ENCODE measurements at places on chromosomes 13 and 19.

- DNase-seq, result no peak
Observed at GRCh38 chr19:42191855-42192254, 25.6 kb downstream of the DEDD2 start.

DNA sequence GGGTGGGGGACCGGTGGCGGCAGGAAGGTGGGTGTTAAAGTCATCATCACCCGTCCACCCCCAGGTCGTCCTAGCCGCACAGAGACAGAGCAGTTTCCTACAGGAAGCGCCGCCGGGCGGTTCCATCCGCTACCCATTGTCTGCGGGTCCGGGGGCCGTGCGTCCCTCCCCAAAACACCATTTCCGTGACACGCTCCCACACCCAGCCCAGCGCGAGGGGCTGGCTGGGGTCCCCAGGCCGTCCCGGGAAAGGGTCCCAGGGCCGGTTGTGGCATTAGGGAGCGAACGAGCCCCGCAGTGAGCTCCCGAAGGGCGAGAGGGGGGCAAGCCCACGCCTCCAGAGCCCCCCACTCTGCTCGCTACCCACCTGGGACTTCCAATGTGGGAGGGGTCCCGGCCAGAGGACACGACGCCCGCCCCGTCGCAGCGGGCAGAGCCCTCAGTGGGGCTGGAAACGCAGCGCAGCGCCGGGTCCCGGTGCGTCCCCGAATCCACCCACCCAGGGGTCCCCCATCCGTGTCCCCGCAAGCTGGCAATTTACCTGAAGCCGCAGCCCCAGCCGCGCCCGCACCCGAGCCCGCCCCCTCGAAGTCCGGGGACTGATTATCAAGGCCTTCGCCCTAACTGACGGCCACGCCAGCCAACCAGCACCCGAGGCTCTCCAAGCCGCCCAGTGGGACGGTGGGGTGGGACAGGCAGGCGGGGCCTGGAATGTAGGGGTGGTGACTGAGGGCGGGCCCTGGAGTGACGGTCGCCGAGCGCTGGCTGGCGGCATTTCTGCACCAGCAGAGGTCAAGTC, at the start of gene KANK3:
KANK3 (minus strand) TSS at position 579 of the 799 bp plus-strand sequence. CDS start 5,434 bp downstream, outside the sequence.
- DNase-seq, result peak; percentile 90

DNA sequence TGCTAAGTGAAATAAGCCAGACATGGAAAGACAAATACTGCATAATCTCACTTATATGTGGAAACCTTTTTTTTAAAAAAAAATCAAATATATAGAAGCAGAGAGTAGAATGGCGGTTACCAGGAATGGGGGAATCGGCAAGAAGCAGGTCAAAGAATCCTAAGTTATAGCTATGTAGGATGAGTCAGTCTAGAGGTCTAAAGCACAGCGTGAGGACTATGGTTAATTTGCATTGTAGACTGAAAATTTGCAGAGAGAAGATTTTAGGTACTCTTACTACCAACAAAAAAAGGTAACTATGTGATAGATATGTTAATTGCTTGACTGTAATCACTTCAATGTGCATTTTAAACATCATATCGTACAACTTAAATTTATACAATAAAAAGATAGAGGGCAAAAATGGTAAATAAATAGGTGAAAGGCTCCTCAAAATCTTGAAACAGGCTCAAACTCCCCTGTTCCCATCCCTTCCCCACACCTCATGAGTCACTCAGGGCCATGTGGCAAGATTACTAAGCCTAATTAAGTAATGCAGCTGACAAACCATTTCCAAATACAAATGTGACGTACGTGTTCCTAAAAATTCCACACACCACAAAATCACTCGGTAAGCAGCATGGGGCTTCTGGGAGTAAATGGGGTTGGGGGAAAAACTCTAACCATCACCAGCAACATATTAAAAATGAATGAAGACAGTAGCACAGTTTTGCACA, 159.0 kb downstream of the USP12 start:
- DNase-seq, result no peak

- DNase-seq, result no peak
Observed at GRCh38 chr13:46855166-46855565, 41.7 kb downstream of the HTR2A start.

- DNase-seq, result no peak
Observed at GRCh38 chr13:80133631-80134261, 207.2 kb downstream of the SPRY2 start.

- DNase-seq, result no peak
Observed at GRCh38 chr13:108409730-108410129, 140.2 kb downstream of the TNFSF13B start.

GRCh38 chr19:23183251-23183650, 66.4 kb downstream of the ZNF730 start:
- DNase-seq, result no peak

DNA sequence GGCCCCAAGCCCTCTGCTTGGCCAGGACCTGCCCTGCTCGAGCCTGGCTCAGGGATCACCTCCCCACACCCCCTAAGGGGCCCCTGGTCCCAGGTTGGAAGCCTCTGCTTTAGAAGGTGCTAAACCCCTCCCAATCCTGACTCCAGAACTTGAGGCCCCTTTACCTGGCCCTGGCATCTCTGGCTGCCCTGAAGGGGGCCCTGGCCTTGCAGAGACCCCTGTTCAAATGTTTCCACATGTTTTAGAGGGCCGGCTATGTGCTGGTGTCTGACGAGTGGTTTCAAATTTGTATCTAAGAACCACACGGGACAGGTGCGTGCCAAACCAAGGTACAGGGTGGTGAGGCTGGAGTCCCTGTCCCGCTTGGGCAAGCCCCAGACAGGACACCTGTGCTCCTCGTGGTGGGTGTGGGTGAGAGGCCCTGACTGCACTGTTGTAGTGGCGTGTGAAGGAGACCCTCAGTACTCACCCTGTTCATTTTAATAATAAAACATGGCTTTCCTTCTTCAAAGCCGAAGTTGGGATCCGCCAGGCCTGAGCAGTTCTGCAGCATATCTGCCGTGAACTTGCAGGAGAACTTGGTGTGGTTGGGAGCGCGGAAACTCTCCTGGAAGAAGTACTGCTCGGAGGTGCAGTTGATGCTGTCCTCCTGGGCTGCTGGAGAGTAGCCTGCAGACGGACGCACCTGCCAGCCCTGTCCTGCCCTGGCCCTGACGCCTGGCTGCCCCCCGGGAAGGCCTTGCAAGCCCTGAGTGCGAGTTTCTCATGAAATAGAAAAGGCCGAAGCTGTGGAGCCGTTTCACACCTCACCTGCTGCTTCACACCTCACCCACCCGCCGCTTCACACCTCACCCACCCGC, 5.4 kb downstream of the ATP4B start:
- no peak for DNase-seq

- DNase-seq, result no peak
Observed at GRCh38 chr13:101556676-101557123, 104.2 kb downstream of the ITGBL1 start.

- DNase-seq, result no peak
Observed at GRCh38 chr19:49287141-49287770, 37.7 kb downstream of the SLC6A16 start.

DNA sequence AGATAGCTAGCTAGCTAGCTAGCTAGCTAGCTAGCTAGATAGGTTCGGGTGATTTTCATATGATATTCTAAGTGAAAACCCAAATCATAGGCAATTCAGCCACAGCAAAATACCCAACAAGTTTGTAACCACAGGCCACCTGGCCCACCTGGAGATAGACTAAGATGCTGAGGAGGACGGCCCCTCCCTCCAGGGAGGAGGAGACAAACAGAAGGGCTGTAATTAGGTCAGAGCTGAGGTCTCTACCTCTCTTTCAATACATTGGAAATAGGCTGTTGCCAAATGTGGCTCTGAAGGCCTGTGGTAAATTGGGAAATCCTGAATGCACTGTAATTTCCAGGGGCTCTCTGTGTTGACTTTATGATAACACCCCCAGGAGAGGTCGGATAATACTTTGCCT, 382.2 kb downstream of the FGF9 start:
- DNase-seq, result no peak

DNA sequence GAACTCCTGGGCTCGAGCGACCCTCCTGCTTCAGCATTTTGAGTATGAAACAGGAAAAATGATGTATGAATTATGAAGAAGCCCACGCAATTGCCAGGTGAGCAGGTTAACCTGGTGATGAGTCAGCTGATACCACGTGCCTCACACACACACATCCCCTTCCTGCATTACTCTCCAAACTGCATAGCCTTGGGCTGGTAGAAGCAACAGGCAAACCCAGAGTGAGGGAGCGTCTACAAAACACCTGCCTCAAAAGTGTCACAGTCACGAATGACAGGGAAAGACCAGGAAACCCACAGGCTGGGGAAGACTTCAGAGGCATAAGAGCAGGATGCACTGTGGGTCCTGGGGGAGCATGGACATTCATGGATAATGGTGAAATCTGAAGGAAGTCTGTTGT, 192.8 kb upstream of the IRS2 start:
- DNase-seq, result no peak

- DNase-seq, result peak; percentile 15
Observed at GRCh38 chr19:50460161-50460765, 16.0 kb upstream of the EMC10 start.

DNA sequence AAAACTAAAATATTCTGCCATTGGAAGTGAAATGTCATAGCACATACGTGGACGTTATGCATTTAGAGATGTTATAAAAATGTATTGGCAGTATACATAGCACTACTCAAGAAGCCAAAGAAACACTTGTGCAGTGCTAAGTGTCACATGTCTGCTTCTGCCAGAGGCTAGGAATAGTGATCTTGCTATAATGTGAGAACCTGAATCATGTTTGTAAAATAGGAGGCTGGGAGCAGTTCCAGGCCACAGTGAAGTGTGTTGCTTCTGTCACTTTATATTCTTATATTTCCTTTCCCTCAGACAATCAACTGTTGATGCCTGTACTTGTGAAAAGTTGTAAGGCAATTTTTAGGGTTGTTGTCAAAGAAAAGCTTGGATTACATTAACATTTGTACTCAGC, 3.4 kb downstream of the TRAPPC2B start:
- no peak for DNase-seq

- DNase-seq, result no peak
Observed at GRCh38 chr13:67538906-67539305, 308.8 kb upstream of the PCDH9 start.

DNA sequence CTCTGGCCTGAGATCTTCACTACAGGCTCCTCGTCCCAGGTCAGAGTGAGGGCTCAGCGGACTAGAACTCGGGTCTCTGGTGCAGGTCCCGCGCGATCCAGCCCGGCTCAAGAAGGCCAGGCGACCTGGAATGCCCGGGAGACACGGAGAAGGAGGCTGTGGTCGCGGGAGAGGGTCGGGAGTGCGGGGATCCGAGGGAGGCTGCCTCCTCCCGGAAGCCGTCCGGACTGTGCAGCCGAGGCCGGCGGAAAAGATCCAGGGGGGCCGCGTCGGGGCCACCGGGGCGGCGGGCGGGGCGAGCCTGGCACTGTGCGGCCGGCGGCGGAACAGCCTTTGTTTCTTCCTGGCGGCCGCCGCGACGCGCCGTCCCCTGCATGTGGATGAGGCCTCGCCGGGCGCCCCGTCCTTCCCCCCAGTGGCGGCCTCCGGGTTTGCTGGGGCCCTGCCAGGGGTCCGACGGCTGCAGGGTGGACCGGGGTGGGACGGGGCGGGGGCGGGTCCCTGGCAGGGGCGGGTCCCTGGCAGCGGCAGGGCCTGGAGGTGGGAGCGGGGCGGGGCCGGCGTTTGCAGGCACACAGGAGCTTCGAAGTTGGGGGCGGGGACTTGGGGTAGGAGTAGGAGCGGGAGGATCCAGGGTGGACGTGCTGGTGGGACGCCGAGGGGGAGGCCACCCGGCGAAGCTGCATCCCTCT, 1.0 kb upstream of the SLC7A10 start:
- DNase-seq, result no peak

DNA sequence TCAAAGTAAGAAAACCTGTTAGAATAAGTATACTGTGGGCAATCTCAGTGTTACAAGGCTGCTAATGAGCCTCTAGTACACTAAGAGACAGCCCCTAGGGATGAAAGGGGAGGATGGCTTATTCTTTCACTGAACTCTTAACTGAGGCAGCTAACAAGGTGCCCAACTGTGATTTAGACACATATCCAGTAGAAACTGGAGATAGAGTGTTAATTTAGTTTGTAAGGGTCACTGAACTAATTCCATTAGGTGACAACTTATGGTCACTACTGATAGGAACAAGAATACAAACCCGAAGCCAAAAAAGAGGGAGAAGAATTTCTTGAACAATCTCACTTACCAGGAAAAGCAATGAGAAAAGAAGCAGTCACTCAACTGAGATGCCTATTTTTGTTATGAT, 1010.6 kb downstream of the PCDH9 start:
- DNase-seq, result no peak

- peak; percentile 36 for DNase-seq
Observed at GRCh38 chr13:95349267-95349666, 48.0 kb upstream of the ABCC4 start.

GRCh38 chr13:32224916-32225315, 90.2 kb downstream of the ZAR1L start:
- DNase-seq, result no peak

DNA sequence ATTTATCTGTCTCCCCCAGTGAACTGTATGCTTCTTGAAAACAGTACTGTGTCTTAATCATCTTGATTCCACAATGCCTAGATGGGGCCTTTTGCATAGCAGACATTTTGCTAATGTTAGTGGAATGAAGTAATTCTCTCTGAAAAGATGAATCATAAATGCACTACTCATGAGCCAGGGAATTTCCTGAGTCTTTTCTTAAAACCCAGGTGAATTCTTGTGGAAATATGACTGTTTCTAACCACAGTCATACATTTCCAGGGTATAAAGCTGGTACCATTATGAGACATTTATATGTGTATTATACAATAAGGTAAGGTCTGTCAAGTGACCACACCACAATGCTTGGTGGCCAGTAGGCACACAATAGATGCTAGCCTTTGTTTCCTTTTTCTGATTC, 5.5 kb upstream of the KCTD4 start:
- DNase-seq, result no peak

- no peak for DNase-seq
Observed at GRCh38 chr13:97295283-97296182, 73.4 kb downstream of the MBNL2 start.

DNA sequence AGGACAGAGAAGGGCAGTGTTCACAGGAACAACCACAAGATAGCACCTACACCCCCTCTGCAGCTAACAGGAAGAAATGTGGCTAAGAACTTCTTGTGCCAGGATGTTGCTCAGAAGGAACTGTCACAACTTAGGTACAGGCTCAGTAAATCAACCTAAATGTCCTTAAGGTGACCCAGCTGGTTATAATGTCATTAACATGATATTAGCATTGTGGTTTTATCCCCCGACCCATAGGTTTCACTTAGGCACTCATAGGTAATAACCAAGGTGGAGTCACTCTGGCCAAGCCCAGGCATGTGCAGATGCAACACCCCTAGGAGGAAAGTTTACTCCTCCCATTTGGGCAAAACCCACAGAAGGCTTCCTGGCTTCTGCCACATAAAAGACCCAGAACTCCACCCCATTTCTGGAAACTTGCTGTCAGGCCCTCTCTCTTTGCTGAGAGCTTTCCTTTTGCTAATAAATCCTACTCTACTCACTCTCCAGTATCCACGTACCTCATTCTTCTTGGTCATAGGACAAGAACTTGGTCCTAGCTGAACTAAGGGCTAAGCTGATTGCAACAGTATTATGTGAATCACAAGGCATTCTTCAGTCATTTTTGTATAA, 951.3 kb downstream of the SLITRK5 start:
- DNase-seq, result no peak

DNA sequence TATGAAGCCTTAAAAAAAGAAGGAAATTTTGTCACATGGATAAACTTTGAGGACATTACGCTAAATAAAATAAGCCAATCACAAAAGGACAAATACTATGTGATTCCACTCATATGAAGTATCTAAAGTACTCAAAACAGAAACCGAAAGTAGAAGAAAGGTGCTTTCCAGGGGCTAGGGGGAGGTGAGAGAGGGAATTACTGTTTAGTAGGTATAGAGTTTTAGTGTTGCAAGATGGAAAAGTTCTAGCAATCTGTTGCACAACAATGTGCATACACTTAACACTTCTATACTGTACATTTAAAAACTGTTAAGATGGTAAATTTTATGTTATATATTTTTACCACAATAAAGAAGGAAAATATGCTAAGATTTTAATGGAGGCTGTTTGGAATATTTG, 83.0 kb downstream of the POLR1D start:
- no peak for DNase-seq

All from SK-MEL-5 (cell line).